ENCODE measurements at places on chromosomes 7 and 10. TPM values are rescaled to one million over a fixed set of nuclear protein-coding genes. Genes with fewer than 3 reads are reported as not detected.
A peak's percentile ranks its signal among the peaks of the same experiment; 100 is the strongest.

GRCh38 chr7:76057103-76057812, 9.4 kb downstream of the MDH2 start:
- no peak overlapping the region for H3K27ac ChIP-seq
- no peak overlapping the region for H3K4me3 ChIP-seq
- peaks cover 3% of the 10 kb centered on the region for H3K4me1 ChIP-seq
- DNase-seq, result no peak
- no peaks in the 10 kb centered on the region for H3K27me3 ChIP-seq
- H3K36me3 ChIP-seq, result no peaks in the 10 kb centered on the region

DNA sequence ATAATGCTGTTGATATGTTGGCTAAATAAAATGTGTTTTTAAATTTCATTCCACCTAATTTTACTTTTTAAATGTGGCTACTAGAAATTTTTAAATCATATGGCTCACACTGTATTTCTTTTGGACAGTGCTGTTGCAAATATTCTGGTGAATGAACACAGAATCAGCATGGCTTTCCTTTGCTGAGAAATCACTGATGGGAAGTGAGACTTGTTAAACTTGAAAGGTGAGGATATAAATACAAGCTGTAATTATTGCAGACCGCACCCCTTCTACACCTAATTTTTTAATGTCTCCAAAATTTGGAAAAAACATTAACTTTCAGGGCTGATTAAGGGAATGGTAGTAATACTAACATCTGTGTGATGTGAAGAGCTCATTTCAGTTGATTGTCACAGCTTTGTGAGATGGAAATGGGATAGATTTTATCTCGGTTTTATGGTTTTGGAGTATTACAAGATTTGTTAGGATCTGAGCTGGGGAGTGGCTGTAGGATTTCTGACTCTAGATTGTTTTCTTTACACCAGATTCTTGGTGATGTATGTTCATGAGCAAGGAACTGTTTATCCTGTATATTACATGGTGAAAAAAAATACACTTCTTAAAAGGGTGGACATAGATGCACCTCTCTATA, 1.3 kb downstream of the MIOS start:
- no peak overlapping the region for H3K27ac ChIP-seq
- peaks cover 10% of the 10 kb centered on the region for H3K4me1 ChIP-seq
- DNase-seq, result no peak
- H3K36me3 ChIP-seq, result no peaks in the 10 kb centered on the region

- no peaks in the 10 kb centered on the region for H3K27me3 ChIP-seq
- no peak for DNase-seq
- H3K4me1 ChIP-seq, result no peaks in the 10 kb centered on the region
- H3K4me3 ChIP-seq, result no peak overlapping the region
- H3K36me3 ChIP-seq, result peaks cover 6% of the 10 kb centered on the region
Measured at GRCh38 chr7:45367026-45367425, 207.1 kb upstream of the ADCY1 start.

- H3K4me1 ChIP-seq, result no peaks in the 10 kb centered on the region
- H3K36me3 ChIP-seq, result no peaks in the 10 kb centered on the region
- H3K27ac ChIP-seq, result no peak overlapping the region
- DNase-seq, result no peak
Measured at GRCh38 chr10:113782367-113782766, 30.9 kb downstream of the PLEKHS1 start.

DNA sequence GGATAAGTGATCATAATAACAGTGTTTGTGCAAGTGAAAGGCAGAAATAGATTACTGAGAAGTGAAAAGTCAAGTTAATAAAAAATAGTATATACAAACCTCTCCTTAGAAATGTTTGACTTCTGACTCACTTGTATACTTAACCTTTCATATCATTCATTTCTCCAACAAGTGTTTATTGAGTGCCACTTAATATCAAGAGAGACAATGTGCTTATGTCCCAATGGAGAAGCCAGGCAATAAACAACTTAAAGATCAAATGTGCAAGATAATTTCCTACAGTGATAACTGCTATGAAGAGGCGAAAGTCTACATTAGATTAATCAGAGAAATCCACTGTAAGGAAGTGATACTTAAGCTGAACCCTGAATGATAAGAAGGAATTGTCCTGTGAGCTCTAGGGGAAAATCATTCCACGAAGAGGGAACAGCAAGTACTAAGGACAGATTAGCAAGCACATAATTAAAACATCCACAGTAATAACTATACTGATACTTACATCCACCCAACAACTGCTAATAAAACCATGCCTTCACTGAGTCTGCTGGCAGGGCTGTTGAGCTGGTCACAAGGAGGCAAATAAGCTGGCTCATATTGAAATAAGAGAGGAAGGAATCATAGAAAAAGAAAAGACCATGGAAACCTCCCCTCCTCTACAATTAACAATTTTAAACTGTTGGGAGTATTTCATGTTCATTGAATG, 203.5 kb downstream of the CTNNA3 start:
- H3K36me3 ChIP-seq, result no peaks in the 10 kb centered on the region
- H3K27ac ChIP-seq, result no peak overlapping the region
- no peaks in the 10 kb centered on the region for H3K4me1 ChIP-seq
- H3K4me3 ChIP-seq, result no peak overlapping the region

GRCh38 chr10:70760271-70760787, 24.8 kb downstream of the TBATA start:
- H3K27ac ChIP-seq, result no peak overlapping the region
- peaks cover 6% of the 10 kb centered on the region for H3K4me1 ChIP-seq
- no peaks in the 10 kb centered on the region for H3K36me3 ChIP-seq
- DNase-seq, result no peak
- H3K27me3 ChIP-seq, result no peaks in the 10 kb centered on the region
- no peak overlapping the region for H3K4me3 ChIP-seq

GRCh38 chr10:114623661-114624294, 34.3 kb downstream of the ABLIM1 start:
- no peaks in the 10 kb centered on the region for H3K4me1 ChIP-seq
- H3K36me3 ChIP-seq, result no peaks in the 10 kb centered on the region

- H3K36me3 ChIP-seq, result no peaks in the 10 kb centered on the region
- H3K27ac ChIP-seq, result no peak overlapping the region
- H3K4me1 ChIP-seq, result no peaks in the 10 kb centered on the region
- no peak for DNase-seq
Measured at GRCh38 chr7:123836656-123837055, 8.3 kb upstream of the HYAL4 start.

- H3K27ac ChIP-seq, result no peak overlapping the region
- H3K36me3 ChIP-seq, result no peaks in the 10 kb centered on the region
- H3K27me3 ChIP-seq, result no peaks in the 10 kb centered on the region
- H3K4me1 ChIP-seq, result no peaks in the 10 kb centered on the region
- DNase-seq, result no peak
Measured at GRCh38 chr7:91436655-91437054, 172.4 kb downstream of the FZD1 start.

DNA sequence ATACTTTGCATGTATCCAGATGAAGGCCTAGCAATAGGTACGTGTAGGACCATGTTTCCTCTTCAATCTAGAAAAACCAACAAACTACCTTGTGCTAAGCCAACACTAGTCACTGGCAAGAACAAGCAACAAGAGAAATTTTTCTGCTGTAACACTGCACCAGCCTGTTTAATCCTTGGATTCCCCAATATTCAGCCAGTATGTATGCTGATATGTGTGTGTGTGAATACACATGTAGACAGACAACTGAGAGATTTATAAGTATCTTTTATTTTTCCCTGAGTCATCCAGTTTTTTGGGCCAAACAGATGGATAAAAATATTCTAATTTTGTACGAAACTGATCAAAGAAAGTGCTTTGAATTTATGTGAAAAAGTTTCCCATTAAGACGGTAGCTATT, 26.2 kb downstream of the GLI3 start:
- H3K27ac ChIP-seq, result no peak overlapping the region
- no peaks in the 10 kb centered on the region for H3K27me3 ChIP-seq
- H3K36me3 ChIP-seq, result peaks cover 15% of the 10 kb centered on the region
- H3K4me1 ChIP-seq, result peaks cover 56% of the 10 kb centered on the region

- H3K27me3 ChIP-seq, result no peaks in the 10 kb centered on the region
- H3K36me3 ChIP-seq, result no peaks in the 10 kb centered on the region
- no peak overlapping the region for H3K27ac ChIP-seq
- no peaks in the 10 kb centered on the region for H3K4me1 ChIP-seq
- no peak for DNase-seq
Measured at GRCh38 chr7:24255139-24255538, 28.9 kb upstream of the NPY start.

- no peak overlapping the region for H3K4me3 ChIP-seq
- no peaks in the 10 kb centered on the region for H3K36me3 ChIP-seq
- DNase-seq, result no peak
- no peaks in the 10 kb centered on the region for H3K27me3 ChIP-seq
Measured at GRCh38 chr10:127576051-127576450, 26.9 kb downstream of the NPS start.

- H3K36me3 ChIP-seq, result no peaks in the 10 kb centered on the region
- H3K4me3 ChIP-seq, result no peak overlapping the region
Measured at GRCh38 chr7:24764011-24764410, 6.7 kb upstream of the GSDME start.

DNA sequence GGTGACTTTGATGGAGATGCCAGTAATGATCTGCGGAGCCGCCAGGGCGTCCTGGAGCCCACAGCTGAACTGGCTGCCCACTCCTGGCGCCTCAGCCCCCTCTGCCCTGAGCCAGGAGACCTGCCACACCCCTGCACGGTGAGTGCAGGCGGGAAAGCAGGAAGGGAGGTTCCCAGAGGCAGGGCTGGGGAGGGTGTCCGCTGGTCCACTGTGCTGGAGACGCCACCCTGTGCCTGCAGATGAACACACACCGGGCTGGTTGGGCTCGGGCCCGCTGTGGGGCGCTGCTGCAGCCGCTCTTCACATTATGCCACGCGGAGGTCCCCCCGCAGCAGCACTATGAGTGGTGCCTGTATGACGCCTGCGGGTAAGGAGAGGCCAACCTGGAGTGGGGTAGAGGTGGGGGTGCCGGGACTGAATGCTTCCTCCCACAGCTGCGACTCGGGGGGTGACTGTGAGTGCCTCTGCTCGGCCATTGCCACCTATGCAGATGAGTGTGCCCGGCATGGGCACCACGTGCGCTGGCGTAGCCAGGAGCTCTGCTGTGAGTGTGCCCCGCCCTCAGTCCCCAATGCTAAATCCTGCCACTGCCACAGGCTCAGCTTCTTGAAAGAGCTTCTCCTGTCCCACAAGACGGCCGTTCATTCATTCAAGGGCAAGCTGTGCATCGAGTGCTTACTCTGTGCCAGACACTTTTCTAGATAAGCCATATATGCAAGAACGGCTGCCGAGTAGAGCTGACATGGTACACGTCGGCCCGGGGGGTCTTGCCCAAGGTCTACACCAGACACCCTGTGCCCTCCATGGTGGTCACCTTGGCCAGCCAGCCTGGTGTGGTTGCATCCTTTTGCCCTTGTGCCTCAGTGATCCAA, 14.3 kb upstream of the ZNF467 start:
- no peaks in the 10 kb centered on the region for H3K36me3 ChIP-seq
- DNase-seq, result peak; percentile 60
- H3K4me1 ChIP-seq, result peaks cover 6% of the 10 kb centered on the region
- no peak overlapping the region for H3K4me3 ChIP-seq
- peaks cover 60% of the 10 kb centered on the region for H3K27me3 ChIP-seq

DNA sequence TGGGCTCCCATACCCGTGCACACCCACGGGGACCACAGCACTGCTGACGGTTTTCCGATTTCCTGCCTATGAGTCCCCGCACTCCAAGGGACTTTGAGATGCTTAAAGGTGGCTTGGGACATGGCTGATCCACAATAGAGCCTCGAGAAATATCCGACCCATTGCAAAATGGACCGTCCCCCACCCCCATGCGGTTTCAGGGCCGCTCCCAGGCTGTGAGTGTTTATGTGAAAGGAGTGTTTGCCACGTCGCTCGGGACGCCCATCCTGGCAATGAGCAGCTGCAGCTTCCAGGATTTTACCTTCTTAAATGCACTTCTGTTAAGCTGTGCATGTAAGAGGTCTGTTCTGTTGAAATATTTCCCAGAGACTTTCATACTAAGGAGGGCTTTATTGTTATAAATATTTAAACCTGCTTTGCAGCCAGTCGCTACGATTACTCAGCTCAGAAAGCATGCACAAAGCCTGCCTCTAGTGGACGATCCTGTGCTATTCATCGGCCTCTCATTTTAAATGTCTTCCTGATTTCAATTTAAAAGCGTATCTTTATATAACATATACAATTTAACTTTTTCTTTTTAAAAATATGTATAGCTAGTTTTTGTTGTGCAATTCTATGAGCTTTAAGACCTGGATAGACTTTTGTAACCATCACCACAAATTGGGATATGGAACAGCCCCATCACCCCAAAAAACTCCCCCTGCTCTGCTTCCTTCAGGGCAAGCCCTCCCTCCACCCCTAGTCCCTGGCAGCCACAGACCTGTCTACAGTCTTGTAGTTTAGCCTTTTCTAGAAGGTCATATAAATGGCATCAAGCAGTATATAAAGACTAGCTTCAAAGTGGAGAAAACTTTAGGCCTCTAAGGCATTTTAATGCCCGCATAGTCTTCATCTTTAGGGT, 418.3 kb downstream of the PAXIP1 start:
- H3K27me3 ChIP-seq, result no peaks in the 10 kb centered on the region
- DNase-seq, result peak; percentile 28
- no peaks in the 10 kb centered on the region for H3K36me3 ChIP-seq
- H3K4me3 ChIP-seq, result no peak overlapping the region

DNA sequence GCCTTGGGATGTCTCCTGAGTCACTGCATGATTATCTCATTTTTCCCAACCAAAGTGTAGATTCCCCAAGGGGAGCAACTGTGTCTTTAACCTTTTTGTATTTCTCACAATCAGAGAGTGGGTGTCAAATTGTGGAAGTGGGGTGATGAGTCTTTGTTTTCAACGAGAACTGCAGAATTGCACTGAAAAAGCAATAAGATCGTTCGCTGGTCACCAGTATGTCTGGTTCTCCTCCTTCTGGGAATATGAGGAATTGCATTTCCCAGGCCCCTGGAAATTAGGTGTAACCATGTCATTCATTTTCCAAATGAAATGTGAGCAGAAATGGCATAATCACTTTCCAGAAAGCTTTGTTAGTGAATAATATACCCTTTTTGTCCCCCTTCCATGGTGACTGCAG, 326.9 kb downstream of the GPAM start:
- DNase-seq, result peak; percentile 27
- no peak overlapping the region for H3K27ac ChIP-seq
- no peaks in the 10 kb centered on the region for H3K27me3 ChIP-seq
- H3K4me3 ChIP-seq, result no peak overlapping the region
- no peaks in the 10 kb centered on the region for H3K4me1 ChIP-seq

DNA sequence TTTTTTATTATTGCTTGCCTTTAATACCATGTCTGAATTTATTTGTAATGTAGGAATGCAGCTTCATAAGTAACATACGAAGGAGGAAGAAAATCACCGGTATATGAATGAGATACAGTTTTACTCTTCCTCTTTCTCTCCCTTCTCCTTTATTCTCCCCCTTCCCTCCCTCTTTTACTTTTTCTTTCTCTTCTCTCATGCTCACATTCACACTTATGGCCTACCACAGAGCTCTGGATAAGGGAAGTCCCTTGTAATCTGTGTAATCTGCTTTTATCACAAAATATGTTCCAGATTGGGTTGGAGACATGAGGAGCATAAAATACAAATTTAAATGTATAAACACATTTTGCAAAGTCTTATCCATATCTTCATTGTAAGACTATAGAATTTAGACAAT, 59.4 kb downstream of the MDFIC start:
- DNase-seq, result no peak
- H3K36me3 ChIP-seq, result no peaks in the 10 kb centered on the region
- H3K4me3 ChIP-seq, result no peak overlapping the region
- H3K27me3 ChIP-seq, result no peaks in the 10 kb centered on the region
- H3K27ac ChIP-seq, result no peak overlapping the region

- no peak for DNase-seq
- H3K4me3 ChIP-seq, result no peak overlapping the region
- H3K27me3 ChIP-seq, result no peaks in the 10 kb centered on the region
- no peak overlapping the region for H3K27ac ChIP-seq
- no peaks in the 10 kb centered on the region for H3K36me3 ChIP-seq
Measured at GRCh38 chr7:16554518-16555236, 28.1 kb downstream of the LRRC72 start.

Gene ASAH2B
- 18.8 TPM for total RNA-seq

Gene ABCF2
- total RNA-seq, result 40.7 TPM

Gene FOXI2
- total RNA-seq, result not detected

Gene NEURL1
- total RNA-seq, result 0.06 TPM

Gene CASD1
- 93.5 TPM for total RNA-seq

Gene PLAU
- 7.6 TPM for total RNA-seq

Gene MBL2
- not detected for total RNA-seq

Measured in neural progenitor cell (in vitro differentiated cells).